B cell (primary cell): ENCODE measurements at places on chromosomes 7 and 10.

- no peak for DNase-seq
These were observed 15.2 kb downstream of the HNRNPF start for GRCh38 chr10:43393606-43394360.

- no peak for DNase-seq
These were observed 34.2 kb upstream of the ANK3 start for GRCh38 chr10:60423920-60424319.

- DNase-seq, result no peak
These were observed 22.6 kb downstream of the GARIN1A start for GRCh38 chr7:128694738-128695137.

DNA sequence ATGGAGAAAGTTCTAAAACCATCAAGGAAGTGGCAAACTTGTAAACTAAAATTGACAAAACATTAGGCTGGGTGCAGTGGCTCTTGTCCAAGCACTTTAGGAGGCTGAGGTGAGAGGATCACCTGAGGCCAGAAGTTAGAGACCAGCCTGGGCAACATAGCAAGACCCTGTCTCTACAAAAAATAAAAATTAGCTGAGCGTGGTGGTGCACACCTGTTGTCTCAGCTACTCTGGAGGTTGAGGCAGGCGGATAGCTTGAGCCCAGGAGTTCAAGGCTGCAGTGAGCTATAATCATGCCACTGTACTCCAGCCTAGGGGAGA, 29.4 kb upstream of the HNRNPH3 start:
- DNase-seq, result no peak

DNA sequence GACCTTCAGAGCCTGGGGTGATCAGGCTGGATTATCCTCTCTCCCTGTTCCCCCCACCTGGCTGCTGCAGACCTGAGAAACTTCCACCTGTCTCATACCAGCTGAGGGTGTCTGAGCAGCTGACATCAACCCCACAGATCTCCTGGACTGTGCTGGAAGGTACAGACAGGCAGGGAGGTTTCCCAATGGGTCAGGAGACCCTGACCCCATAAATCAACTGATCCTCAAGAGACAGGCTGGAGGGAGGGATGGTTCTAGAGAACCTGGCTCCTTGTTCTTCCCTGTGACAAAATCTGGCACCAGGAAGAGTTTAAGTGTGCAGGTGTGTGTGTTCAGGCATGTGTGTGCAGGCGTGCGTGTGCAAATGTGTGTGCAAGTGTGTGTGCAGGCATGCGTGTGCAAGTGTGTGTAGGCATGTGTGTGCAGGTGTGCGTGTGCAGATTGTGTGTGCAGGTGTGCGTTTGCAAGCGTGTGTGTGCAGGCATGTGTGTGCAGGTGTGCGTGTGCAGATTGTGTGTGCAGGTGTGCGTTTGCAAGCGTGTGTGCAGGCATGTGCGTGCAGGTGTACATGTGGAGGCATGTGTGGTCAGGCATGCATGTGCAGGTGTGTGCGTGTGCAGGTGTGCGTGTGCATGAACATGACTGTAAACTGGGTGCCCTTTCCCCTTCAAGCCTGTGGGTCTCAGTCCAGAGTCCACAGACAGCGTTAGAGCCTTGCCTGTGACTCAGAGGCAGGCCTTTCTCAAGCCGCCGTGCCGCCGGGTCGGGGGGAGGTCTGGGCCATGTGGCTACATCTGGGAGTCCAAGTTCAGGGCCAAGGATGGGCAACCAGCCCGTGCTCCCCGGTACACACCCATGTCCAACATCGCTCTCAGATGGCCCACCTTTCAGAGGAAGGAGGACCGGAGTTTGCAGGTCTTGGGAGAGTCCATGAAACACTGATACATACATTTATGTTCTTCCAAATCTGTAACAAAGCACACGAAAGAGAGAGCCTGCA, 50.1 kb upstream of the ELN start:
- no peak for DNase-seq

DNA sequence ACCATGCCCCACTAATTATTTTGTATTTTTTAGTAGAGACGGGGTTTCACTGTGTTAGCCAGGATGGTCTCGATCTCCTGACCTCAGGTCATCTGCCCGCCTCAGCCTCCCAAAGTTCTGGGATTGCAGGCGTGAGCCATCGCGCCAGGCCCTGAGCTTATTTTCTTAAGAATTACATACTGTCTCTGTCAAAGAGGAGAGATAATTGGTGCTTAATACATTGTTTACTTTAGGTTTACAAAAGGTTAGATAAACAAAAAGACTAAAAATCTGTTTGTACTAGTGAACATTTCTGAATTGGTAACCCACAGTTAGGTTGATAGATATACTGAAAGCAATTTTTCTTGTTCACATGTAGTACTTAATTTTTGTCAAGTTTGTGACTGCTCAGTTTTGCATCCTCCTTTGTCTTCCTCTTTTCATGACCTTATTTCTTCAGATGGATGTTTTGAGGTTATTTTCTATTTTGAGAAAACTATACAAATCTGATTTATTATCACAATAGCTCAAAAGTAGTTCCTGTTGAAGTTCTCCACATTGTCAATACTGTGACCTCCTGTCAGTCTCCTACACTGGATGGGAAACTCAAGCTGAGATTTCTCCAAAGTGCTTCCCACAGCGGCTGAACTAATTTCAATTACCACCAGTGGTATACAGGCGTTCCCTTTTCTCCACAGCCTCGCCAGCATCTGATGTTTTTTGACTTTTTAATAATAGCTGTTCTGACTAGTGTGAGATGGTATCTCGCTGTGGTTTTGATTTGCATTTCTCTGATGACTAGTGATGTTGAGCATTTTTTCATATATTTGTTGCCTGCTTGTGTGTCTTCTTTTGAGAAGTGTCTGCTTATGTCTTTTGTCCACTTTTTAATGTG, 22.5 kb downstream of the HHEX start:
- peak; percentile 79 for DNase-seq

DNA sequence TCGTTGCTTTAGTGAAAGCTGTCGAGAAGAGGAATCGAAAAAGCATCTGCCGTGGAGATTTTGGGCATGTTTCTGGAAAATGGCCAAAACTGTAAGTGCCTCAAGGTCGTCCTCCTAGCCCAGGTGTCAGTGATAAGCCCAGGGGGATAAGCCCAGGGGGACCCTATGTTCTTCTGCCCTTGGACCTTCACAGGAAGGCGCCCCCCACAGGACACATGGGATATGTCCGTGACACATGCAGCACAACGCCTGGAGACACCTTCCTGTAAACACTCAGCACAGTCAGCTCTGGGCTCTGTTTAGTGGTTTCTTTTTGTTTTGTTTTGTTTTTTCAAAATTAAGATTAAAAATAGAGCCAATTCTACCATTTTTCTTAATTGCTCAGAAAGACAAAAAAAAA, 272.7 kb downstream of the KLF6 start:
- no peak for DNase-seq

DNA sequence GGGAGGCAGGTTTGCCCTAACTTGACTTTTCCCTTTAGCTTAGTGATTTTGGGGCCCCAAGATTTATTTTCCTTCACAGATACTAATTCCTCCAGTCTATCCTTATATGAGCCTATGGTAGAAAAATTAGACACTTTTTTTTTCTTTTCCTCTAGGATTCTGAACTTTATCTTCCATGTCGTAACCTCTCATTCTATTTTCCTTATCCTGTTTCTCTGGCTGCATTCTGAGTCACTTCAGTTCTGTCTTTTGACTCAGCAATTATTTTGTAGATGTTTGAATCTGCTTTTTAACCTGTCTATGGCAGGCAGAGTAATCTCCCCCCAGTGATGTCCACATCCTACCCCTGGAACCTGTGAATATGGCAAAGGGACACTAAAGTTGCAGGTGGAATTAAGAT, 7.1 kb upstream of the NOD1 start:
- no peak for DNase-seq

- no peak for DNase-seq
These were observed 572 bp upstream of the BHLHA15 start for GRCh38 chr7:98210513-98211220.

DNA sequence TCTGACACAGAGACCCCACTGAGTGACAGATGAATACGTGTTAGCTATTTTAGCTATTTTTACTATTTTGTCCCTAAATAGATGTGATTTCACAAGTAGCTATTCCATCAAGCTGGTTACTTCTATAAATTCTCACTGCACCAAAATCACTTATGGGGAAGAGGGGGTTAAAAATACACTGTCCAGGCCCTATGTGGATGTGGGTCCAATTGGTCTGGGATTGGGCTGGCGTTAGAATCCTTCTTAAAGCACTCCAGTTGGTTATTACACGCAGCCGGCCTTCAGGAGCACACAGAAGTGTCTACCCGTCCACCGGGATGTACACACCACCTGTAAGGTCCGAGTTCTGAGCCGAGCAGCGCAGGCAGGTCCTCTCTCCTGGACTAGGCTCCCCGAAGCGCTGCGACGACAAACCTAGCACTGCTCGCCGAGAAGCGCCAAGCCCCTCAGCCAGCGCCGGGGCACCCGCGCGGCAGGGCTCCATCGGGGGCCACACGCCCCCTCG, 222.3 kb upstream of the MKLN1 start:
- no peak for DNase-seq

DNA sequence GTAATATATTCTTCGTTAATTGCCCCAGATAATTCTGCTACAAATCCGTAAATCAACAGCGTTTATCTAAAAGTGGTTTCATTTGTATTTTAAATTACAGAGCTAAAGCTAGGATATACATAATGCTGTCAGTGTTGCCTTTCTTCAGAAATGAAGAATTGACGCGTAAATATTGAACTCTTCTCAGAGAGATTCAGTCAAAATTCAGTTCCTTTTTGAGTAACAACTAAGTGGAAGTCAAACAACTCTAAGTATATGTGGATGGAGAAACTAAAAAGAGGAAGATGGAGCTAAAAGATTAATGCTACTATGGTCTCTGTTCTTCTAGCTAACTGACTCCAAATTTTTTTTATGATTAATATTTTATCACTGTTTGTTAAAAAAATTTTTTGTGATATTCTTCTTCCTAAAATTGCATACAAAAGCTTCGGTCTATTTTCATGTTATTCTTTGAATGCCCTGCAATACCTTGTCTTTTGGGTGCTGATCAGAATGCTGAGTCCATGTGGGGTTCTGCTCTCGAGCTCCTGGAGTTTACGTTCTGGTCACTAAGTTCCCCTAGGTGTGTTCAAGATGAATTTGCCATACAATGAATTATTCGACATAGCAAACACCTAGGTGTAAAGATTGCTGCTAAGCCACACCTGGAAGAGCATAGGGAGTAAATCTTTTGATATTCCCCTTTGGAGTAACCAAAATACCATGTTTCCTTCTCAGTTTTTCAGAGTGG, 20.7 kb downstream of the MDFIC start:
- no peak for DNase-seq

GRCh38 chr7:84264396-84264795, 69.8 kb upstream of the SEMA3A start:
- no peak for DNase-seq

GRCh38 chr7:100570954-100571828, 2.5 kb downstream of the SAP25 start:
- no peak for DNase-seq

DNA sequence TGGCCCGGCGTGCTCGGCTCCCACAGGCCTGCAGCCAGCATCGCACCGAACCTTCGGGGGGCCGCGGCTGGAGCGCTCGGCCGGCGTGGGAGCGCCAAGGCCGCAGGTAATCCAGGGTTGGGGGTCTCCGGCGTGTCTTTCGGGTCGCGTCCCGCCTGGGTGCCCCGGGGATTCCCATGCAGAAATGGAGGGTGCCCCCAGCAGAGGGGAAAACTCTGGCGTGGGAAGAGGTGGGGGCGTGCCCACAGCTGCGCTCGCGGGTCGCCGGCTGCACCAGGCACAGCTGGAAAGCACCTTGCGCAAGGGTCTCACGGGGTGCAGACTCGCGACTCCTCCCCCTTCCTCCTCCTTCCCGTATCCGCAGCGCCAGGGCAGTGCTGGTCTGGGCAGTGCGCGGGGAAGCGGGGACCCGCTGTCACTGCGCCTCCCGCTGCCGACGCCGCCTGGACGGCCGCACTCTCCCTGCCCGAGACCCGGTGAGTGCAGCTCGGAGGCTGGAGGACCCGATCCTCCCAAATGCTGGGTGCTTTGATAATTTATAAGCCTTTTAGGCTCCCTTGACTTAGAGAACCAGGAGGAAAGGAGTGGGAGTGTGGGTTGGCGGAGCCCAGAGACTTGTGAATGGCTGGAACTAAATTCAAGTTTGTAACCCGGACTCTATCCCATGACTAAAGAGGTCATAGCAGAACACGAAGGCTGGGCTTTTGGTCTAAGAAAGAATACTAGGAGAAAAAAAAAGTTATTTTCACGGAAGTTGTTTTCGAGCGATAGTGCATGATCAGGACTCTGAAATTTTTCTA, 489 bp downstream of the MAP3K8 start:
- DNase-seq, result peak; percentile 89

GRCh38 chr7:120869700-120870099, 11.8 kb upstream of the TSPAN12 start:
- DNase-seq, result no peak

- no peak for DNase-seq
These were observed 152.0 kb downstream of the PHTF2 start for GRCh38 chr7:77950548-77950947.

- DNase-seq, result no peak
These were observed 51.0 kb downstream of the CFAP46 start for GRCh38 chr10:132891368-132891767.

- no peak for DNase-seq
These were observed 558.1 kb downstream of the REEP3 start for GRCh38 chr10:64079341-64079740.

DNA sequence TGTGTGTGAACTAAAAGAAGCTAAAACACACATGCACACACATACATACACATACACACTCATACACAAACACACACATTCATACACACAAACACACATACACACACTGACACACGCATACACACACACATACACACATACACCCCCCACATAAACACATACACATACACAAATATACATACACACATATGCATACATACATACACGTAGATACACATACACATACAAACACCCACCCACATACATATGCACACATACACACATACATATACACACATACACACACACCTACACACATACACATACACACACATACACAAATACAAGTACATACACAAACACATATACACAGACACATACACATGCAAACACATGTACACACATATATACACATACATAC, 28.0 kb downstream of the SLC18A2 start:
- no peak for DNase-seq

DNA sequence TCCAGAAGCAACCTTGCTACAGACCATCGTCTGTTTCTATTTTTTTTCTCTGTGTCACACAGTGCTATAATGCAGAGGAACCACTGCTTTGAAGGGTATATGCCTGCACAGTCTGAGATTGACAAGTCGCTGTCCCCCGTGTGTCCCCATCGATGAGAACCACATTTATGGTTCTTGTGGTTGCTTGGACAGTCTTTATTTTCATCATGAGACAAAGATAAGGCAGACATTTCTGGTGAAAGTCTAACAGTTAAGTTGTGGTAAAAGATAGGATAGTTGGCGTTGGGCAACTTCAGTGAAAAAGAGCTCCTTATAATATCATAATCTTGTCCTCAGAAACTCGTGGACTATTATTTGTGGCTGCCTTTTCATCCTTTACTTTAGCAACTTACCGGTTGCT, 6.3 kb upstream of the AKR1E2 start:
- no peak for DNase-seq

DNA sequence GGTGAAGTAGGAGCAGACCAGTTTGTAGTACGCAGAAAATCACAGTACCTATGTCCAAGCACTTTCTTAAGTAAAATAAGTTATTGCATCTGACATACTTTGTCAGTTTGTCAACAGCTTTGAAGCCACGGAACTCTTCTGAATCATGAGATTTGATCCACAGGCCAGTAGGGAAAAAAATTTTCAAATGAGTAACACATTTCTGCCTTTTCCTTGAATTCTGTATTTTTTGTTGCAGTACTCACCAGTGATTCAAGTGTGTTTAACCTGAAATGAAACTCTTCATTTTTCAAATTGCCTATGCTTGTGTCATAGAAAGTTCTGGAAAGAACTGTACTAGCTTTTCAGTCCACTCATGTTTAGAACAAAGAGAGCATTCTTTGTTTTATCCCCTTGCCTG, 337.7 kb downstream of the GATA3 start:
- DNase-seq, result no peak
